Stimulated activated naive CD4-positive, alpha-beta T cell treated with Interleukin-2 at 50 U/mL for 16 hours (primary cell): ENCODE measurements at places on chromosomes 1 and 21.

- no peak for DNase-seq
Measured at GRCh38 chr1:216193839-216194443, 229.3 kb downstream of the USH2A start.

GRCh38 chr1:104856091-104856490 lies 1106.4 kb downstream of the AMY1C start:
- DNase-seq, result no peak

GRCh38 chr1:230097370-230097769 lies 30.3 kb downstream of the GALNT2 start:
- DNase-seq, result no peak

- no peak for DNase-seq
Measured at GRCh38 chr1:204977318-204977717, 65.7 kb upstream of the CNTN2 start.

DNA sequence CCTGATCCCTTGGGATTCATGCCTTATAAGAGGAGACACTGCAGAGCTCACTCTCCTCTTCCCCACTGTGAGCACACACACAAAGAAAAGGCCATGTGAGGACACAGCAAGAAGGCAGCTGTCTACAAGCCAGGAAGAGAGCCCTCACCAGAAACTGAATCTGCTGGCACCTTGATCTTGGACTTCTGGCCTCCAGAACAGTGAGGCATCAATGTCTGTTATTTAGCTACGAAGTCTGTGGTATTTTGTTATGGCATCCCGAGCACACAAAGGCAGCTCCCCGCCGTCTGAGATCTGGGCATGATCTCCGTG lies 47.1 kb upstream of the RPL11 start:
- DNase-seq, result no peak

- DNase-seq, result no peak
Measured at GRCh38 chr1:76408303-76408702, 333.8 kb downstream of the ST6GALNAC3 start.

- DNase-seq, result no peak
Measured at GRCh38 chr1:15764269-15764764, 5.7 kb downstream of the FBLIM1 start.

DNA sequence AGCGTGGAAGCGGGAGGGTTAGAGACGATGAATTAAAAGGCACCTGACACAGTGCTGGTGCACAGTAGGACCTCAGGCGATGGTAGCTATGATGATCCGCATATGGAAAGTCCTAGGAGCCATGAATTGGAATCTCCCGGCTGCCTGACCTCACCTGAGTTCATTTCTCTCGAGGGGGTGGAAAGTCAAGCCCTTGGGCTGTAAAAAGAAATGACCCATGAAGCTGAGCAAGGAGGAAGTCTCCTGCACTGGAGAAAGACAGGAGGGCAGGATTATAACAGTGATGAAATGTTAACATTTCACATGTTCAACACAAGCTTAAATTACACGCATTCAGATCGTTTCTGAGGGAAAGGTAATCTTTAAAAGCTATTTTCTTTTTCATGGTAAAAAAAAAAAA lies 481.2 kb downstream of the MATN1 start:
- no peak for DNase-seq

DNA sequence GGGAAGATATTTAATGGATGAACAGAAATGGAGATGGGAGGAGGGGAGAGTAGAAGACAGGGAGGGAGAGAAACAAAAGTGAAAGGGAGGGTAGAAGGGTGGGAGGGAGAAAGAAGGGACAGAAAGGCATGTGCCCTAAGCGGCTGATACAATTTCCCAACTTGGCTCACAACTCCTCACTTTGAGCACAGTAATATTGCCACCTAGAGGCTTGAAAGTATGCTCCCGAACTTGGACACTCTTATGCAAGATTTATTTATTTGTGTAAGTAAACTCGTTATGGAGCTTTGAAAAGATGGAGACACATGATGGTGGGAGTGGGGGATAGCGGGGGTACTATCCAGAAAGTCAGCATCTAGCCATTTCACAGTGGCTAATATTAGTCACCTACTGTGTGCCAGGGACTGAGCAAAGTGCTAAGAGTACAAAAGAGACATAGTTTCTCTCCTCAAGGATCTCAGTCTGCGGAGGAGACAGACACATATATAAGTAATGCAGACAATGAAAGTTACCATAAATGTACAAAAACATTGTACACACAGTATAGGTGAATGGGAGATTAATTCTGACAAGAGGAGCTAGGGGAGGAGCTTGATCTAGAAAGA lies 189.7 kb downstream of the SEC16B start:
- DNase-seq, result no peak
